NCI-H2171 treated with DMSO at 0.1 percent for 48 hours (cell line): ENCODE measurements at places on chromosomes 5 and 9.

GRCh38 chr5:173923218-173924095 lies 35.3 kb downstream of the CPEB4 start:
- no peak for DNase-seq

DNA sequence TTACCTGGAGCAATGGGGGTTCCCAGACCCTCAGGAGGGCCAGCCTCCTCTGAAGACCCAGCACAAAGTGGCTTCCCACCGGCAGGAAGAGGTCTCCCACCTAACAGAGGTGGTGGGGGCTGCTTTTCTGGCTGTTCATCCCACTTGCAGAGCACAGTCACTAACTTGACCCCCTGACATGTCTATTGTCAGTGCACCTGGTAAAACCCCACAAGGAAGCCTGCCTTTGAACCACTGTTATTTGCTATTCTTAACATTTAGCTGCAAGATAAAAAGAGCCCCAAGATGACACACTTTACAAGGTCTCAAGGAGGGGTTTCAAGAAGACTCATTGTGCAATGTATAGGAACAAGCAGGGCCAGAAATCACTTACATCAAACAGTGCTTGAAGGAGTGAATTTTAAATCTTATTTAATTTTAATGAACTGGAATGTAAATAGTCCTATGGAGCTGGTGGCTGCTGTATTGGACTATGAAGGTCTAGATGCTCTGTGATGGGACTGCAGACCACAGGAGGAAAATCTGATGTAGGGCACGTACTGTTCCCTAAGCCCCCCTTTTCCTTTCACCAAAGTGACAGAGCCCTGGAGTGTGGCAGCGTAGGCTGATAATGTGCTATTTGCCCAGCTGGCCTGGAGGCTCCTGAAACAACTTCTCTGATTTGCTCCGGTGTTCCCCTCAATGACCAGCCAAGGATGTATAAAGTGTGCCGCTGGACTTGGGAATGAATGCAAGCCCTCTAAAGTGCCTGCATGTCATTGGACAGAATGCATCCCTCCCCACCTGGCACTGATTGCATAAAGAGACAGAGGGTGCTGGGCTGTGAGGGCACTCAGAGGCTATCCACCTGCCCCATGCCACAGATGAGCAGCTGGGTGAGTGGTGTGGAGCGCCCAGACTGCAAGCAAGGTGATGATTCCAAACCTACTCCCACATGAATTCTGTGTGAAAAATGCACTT lies 80.2 kb downstream of the PTPN3 start:
- no peak for DNase-seq

DNA sequence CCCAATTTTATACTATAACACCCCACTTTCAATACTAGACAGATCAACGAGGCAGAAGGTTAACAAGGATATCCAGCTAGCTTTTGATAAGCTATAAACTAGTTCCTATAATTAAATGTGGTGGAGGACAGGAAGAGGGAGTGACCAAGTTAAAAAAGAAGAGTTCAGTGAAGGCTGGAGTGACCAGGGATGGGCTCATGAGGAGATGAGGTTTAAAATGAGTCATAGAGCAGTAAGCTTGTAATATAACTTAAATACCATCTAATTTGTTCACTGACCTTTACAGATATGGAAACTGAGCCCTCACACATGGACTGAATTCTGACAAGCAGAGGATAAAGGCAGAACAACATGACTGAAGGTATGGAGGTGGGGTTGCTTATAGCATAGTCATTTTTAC lies 284.5 kb downstream of the SPATA31D1 start:
- DNase-seq, result no peak

DNA sequence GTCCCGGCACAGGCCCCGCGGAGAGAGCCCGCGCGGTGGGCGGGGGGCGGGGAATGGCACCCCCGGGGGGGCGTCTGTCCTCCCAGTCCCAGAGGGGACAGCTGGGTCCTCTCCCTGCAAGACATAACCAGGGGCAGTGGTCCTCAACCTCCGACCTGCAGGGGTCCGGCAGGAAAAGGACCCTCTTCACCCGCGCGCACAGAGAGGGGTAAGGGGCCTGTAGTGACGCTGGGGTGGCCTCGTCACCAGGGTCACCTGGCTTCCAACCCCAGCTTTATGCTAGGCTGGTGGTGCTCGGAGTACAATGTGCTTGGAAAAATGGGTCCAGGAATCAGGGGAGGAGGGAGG lies 34.2 kb downstream of the LHX2 start:
- DNase-seq, result no peak

- DNase-seq, result no peak
These were observed 60.7 kb downstream of the ADAMTSL1 start for GRCh38 chr9:18534611-18535010.

DNA sequence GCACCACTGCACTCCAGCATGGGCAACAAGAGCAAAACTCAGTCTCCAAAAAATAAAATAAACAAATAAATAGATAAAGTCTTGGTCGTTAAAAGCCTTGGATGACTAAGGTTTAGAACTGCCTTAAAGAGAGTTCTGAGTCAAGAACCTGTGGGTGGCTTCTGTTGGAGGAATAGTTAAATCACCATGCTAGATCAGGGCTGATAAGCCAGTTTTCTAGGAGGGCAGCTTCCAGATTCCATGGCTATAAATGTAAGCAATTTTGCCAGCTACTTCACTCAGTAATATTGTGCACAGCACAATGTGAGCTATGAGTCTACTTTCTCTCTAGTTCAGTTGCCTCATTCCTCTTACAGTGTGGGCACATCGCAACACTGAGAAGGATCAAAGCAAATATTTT lies 242.1 kb upstream of the NUDT12 start:
- no peak for DNase-seq

DNA sequence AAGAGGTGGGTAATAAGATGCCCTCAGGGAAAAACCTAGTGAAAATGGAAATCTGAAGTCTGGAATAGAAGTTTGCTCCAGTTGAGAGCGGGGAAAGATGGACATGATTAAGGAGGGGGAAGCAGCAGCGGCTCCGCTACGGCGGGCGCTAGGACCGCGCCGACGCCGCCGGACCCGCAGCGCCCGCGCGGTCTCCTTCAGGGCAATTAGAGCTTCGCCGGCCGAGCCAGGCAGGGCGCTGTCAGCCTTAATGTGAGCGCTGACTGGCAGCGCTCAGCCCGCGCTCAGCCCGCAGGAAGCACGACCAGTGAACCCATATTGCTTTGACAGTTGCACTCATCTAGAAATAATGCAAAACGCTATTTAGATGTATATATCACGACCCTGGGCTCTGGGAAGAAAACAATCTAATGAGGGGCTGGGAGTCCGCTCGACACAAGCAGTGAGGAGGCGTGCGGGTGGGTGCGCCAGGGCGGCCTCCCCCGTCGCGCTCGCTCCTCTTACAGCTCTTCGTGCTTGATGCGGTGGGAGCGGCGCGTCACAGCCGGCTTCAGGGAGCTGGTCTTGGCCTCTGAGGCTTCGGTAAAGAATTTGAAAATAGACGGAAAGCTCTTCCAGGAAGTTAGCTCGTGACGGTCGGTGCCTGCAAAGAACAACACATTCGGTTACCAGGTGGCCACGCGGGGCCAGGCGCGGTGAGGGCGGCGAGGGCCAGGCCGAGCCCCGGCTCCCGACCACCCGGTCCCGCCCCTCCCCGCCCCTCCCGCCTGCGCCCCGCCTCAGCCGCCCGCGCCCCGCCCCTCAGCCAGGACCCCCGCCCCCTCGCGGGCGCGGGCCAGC lies 37.7 kb downstream of the NR2F1 start:
- peak; percentile 67 for DNase-seq

GRCh38 chr9:130255631-130256134 lies 9.9 kb upstream of the HMCN2 start:
- DNase-seq, result no peak

- no peak for DNase-seq
These were observed 141.2 kb upstream of the RETREG1 start for GRCh38 chr5:16757989-16758501.

DNA sequence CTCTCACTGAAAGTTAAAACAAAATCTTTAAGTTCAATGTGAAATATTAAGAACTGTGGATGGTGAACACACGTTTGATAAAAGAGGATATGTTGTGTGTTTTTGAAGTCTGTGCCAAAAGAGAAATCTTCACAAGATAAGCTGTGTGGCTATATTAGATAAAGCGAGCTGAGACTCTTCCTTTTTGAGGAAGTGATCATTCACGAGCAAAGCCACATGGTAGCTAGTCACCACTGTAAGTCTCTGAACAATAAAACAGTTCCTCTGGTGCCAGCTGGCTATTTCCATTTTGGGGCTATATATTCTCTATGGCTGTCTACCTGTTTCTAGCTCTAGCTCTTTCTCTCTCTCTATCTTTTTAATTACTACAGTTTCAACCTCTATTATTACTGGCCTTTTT lies 1849.2 kb upstream of the C9orf72 start:
- DNase-seq, result no peak

DNA sequence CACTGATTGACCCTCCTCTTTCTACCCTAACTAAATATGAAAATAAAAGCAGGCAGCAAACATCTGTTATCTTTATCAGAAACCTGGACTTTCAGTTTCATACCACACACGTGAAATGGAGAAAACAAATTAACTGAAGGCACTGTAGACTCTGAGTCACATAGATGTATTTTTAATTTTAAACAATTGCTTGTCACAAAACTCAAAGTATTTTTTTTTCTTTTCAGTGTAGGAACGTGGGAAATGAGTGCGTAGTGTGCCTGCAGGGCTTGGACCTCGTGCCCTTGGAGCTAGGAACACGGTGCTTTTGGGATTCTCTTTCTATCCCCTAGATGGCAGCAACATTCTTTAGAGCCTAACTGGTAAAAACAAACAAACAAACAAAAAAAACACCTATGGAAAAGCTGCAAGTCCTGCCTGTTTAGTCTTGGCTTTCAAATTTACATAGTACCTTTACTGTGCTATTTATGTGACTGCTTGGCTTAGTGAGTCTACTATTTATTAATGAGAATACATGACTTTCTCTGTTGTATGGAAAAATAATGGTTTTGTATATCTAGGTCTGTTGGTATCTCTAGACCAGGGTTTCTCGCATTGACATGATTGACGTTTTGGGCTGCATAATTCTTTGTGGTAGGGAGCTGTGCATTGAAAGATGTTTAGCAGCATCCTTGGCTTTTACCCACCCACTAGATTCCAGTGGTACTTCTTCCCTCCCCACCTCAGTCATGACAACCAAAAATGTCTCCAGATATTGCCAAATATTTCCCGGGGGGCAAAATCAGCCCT lies 16.8 kb upstream of the ACTBL2 start:
- peak; percentile 52 for DNase-seq
